ENCODE measurements at places on chromosomes 3 and 15.

- no peak for DNase-seq
Measured at GRCh38 chr3:57331078-57331610, 38.7 kb upstream of the ASB14 start.

- DNase-seq: no peak
Measured at GRCh38 chr3:110946810-110947209, 124.8 kb upstream of the NECTIN3 start.

- no peak for DNase-seq
Measured at GRCh38 chr15:53401503-53401902, 358.0 kb downstream of the WDR72 start.

DNA sequence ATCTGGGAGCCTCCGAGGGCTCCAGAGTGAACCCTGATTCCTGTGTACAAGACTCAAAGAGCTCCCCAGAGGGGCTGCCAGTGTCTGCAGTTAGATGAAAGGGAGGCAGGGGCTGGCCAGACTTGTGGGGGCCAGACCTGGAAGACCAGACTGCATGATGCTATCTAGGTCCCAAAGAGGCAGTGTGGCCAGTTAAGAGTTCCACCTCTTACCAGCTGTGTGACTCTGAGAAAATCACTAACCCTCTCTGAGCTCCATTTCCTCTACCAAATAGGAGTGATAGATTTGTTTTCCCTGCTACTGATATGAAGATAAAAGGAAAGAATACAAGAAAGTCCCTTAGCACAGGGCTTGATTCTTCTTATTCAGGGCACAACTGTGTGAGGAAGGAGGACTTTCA, 29.0 kb downstream of the ACSBG1 start:
- DNase-seq: no peak

- no peak for DNase-seq
Measured at GRCh38 chr3:197926418-197926817, 23.6 kb upstream of the RPL35A start.

- DNase-seq: peak; percentile 85
Measured at GRCh38 chr3:98577178-98577895, 16.1 kb downstream of the CPOX start.

- DNase-seq: no peak
Measured at GRCh38 chr3:3015185-3016089, 94.7 kb downstream of the IL5RA start.

DNA sequence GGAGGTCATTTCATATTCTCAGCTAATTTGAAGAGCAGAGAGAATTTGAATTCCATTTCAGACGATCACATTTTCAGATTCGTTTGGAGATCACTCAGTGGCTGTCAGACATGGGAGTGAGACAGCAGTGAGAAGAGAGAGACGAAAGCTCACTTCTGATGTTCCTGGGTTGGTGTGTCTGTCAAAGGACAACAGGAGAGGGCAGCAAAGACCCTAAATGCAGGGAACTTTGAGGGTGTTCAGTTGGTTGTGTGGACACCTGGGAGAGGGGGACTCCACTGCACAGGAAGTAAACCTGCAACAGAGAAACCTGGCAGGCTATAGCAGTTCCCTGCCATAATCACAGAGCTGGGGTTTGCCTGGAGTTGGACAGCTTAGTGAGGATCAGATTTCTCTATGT, 675.1 kb downstream of the SQOR start:
- DNase-seq: no peak

DNA sequence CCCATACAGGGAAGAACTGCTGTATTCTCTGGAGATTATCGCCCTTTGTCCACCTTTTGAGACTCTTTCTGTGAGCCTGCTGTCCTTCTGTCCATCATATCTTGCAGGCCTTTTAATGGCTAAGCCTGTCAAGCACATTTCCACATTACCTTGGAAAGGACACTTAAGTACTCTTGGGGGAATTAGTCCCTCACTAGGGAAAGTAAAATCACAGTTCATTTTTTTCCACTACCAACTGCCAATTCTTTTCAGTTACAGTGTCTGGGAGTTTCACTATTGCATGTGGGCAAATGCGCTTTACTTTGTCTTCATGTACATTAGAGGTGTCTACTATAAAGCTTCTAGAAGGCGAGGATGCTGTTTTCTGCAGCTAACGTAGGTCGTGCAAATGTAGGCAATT, 242.1 kb downstream of the NSUN3 start:
- DNase-seq: no peak

- no peak for DNase-seq
Measured at GRCh38 chr3:52537165-52537620, 788 bp downstream of the UQCC5 start.

GRCh38 chr15:63596676-63597037, 530 bp upstream of the FBXL22 start:
- peak; percentile 53 for DNase-seq

GRCh38 chr3:186643493-186643892, 3.3 kb downstream of the FETUB start:
- no peak for DNase-seq

- DNase-seq: peak; percentile 96
Measured at GRCh38 chr3:157077565-157077991, 82.4 kb downstream of the CCNL1 start.

DNA sequence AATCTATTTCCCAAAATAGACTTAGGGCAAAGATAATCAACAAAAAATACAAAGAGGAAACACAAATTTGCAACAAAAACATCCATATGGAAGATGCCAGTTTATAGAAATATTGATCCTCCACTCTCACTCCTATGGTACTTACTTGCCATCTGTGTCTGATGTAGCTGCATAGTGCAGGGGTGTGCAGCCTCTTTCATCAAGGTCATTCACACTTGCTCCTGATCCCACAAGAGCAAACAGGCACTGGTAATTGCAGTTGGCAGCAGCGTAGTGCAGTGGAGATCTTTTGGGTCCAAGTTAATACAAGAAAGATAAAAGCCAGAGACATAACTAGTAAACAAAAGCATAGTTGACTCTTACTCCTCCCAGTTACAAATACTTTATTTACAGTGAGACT, 90.0 kb downstream of the ANKRD28 start:
- DNase-seq: no peak

DNA sequence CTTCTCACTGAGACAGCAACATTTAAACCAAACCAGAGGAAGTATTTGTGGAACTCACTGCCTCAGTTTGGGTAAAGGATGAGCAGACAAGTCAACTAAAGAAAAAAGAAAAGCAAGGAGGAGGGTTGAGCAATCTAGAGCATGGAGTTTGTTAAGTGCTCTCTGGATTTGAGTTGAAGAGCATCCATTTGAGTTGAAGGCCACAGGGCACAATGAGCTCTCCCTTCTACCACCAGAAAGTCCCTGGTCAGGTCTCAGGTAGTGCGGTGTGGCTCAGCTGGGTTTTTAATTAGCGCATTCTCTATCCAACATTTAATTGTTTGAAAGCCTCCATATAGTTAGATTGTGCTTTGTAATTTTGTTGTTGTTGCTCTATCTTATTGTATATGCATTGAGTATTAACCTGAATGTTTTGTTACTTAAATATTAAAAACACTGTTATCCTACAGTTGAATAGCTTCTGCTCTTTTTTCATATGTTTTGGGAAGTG, 23.3 kb downstream of the CLDN18 start:
- DNase-seq: no peak

DNA sequence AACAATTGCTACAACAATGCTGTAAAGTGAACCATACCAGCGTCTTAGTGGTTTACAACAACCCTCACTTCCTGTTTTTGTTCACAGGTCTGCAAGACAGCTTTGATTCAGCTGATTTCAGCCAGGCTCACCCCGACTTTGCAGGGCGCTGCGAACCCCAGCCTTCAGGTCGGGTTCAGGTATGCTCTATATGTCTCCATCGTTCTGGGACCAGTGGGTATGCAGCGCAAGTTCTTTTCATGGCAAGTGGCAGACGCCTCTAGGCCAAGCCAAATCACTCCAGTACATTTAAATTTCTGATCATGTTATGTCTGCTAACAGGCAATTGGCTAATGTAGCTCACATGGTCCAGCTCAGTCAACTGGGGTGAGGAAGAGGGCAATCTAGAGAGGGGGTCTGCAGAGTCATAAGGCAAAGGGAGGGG, 52.4 kb upstream of the RGMA start:
- no peak for DNase-seq

Data from AG10803 (cell line).